ENCODE measurements at places on chromosomes 12 and 14.
A peak's percentile ranks its signal among the peaks of the same experiment; 100 is the strongest.

DNA sequence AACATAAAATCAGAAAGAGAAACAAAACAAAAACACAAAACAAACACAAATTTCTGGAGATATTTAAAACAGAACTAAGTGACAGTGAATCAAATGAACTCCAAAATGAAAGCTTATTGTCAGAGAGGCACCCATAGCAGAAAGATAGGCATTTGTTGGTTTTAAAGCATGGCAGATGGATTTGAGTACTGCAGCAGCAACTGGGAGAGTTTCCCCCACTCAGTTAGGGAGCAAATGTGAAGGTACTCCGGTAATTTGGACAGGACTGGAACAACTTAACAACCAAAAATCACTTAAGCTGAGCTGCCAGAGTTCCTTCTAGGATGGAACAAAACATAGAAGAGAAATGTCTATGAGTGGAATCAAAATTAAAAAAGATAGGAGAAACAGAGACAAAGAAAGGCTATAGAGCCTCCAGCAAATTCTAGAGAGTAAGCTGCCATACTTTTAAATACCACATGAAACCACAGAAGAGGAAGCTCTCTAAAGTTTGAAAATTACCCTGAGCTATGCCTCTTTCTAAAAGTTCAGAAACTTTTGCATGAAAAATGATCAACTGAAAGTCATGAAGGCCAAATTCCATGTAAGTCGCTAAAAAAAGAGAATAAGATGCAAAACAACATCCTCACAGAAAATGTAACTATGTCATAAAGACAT lies 1248.3 kb upstream of the USP15 start:
- DNase-seq = no peak

DNA sequence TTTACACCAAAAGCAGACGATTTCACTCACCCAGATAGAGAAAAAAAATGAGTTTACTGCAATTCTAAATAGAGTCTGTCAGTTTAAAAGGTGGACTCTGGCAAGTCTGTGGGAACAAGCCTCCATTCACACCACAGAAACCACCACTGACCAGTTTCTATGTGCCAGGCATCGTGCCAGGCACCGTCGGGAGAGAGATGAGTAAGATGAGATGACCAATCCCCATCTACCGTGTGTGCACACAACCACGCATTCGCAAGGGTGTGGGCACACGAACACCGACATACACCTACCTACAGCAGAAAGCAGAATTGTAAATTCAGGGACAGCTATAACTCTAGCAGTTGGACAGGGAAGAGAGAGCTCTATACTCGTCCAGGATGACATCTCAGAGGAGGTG lies 58.3 kb downstream of the PRIMA1 start:
- no peak for DNase-seq

DNA sequence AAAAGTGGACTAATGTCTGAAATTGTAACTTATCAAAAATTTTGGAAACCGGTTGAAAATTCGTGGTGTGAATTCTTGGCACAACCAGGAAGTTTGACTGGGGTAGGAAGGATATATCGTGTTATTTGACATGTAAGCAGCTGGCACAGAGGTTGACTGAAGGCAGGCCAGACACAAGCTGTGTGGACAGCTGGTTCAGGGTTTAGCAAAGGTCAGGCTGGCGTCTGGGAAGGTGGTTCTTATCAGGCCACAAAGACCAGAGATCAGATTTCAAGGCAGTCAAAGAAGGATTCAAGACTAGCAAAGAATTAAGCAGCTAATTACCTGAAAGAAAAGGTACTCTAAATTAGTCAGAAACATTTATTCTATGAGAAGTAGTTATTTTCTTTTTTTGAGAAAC lies 450.2 kb upstream of the MDGA2 start:
- DNase-seq = no peak

DNA sequence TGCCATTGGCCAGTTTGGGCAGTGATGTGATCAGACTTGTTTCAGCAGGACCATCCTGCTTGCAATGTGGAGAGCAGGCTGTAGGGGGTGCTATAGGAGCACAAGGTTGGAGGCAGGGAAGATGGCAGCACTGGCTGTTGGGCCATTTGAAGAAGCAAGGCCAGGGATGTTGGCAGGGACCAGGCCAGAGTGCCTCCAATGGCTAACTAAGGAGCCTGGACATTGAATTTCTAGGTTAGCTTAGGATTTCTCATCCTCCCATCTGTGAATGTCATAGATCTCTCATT lies 23.5 kb downstream of the FGF23 start:
- DNase-seq = peak; percentile 36

GRCh38 chr14:21109377-21110138 lies 8.7 kb downstream of the TMEM253 start:
- peak; percentile 31 for DNase-seq

DNA sequence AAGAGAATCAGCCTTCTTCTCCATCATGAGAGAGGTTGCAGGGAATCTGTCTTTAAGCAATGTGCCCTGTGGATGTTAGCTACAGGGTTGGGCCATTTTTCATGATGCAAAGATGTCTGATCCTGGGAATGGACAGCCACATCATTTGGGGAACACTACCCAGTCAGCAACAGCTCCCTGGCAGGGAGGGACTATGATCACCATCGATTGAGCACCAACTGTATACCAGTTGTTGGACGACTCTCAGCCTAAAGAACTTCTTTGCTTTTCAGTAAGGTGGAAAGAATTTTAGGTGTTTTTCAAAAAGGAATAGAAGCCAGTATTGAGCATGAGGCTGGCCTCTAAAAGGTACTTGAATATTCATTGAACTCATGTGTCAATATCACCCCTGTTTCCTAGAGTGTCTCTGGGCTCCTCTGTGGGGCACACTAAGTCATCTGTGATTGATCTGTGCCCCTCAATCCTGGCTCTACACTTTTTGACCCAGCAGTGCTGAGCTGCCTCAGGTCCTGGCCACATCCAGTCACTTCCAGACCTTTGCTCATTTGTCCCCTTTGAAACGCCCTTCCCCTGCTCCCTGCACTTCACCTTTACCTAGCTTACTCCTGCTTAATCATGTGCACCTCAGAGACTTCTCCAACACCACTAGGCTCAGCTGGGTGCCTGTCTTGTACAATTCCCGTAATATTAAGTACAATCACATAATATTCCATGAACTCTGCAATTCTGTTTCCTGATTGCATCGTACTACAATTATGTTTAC lies 2.2 kb upstream of the CLMN start:
- no peak for DNase-seq

DNA sequence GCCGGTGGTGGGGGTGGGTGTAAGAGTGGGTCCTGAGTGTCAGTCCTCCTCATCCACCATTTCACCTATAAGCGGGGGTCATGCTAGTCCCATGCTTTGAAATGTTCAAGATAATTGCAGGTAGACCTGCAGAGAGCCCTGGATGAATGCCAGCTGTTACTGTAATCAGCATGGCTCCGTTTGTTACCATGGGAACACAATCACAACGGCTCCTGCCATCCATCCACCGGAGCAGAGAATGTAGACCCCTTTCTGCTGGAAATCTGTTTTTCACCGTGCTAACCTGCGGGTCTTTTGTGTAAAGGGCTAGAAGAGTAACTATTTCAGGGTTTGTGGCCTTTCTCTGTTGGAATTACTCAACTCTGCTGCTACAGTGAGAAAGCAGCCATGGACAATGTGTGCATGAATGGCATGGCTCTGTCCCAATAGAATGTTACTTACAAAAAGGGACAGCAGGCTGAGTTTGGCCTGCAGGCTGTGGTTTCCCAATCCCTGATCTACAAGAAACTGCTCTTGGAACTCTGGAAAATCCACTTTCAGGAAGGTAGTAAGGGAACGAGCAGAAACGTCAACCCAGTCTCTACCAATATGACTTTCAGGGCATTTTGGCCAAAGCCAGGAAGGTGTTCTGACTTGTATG lies 36.1 kb downstream of the KCTD10 start:
- DNase-seq = no peak

DNA sequence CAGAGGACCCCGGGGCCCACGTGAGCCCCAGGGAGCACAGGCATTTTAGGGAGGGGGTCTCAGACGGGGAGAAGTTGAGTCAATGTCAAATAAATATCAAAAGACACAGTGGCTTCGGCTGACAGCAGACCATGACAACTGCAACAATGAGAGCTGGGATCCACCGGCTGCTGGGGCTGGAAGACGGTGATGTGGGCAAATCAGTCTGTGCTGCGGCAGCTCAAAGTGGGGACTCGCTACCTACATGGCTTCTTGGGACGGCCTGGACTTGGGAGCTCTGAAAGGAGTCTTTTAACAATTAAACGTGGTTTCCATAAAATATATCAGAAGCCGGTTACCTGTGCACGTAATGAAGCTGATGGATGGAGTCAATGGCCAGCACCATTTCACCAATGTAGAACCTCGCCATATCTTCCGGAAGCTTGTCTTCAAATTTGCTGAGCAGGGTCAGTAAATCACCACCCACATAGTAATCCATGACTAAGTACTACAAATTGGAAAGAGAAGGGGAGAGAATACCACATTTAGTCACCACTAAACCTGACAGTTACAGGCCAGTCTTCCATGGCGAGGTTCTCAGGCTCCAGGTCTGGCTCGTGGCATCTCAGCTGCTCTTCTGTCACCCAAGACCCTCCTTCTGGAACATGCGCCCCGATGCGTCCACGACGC lies 58.0 kb downstream of the CDC42BPB start:
- no peak for DNase-seq

DNA sequence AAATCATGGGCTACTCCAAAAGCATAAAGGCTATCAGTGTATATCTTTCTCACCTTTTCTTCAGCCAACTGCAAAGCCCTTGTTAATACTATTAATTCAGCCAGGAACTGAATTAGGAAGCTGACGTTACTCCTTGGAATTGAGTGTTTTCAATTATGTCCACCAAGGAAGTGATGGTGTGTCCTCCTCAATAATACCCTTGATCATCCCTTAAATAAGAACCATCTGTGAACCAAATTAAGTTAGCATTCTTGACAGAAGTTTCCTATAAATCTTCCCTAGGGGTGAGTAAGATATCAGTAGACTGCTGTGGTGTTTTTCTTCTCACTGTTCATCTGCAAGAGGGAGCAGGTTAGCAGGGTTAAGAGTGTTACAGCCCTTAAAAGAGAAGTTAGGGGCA lies 252.3 kb upstream of the AVPR1A start:
- no peak for DNase-seq

DNA sequence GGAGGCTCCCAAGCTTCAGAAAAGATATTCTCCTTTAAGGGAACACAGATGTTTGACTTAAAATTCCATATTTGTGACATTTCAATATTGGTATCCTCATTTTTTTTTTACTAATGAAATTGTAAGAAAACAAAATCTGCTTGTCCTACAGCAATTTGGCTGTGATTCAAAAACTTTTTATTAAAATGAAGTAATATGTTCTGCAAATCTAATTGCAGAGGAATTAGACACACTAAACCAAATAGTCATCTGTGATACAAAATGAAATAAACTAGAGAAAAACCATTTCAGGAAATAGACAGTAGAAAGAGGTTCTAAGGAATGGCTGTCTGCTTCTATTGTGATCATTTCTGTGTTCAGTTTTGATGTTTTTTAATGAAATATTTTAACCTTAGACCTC lies 50.1 kb upstream of the HIF1A start:
- DNase-seq = no peak

GRCh38 chr14:74018586-74019407 lies at the start of the genes BBOF1 and ENTPD5:
TSS of gene BBOF1 (plus strand) at chr14:74019349. CDS start at chr14:74019479, 130 bp downstream.
TSS of gene ENTPD5 (minus strand) at chr14:74019288. CDS start at chr14:73988102, 31,186 bp downstream.
- DNase-seq = peak; percentile 97

DNA sequence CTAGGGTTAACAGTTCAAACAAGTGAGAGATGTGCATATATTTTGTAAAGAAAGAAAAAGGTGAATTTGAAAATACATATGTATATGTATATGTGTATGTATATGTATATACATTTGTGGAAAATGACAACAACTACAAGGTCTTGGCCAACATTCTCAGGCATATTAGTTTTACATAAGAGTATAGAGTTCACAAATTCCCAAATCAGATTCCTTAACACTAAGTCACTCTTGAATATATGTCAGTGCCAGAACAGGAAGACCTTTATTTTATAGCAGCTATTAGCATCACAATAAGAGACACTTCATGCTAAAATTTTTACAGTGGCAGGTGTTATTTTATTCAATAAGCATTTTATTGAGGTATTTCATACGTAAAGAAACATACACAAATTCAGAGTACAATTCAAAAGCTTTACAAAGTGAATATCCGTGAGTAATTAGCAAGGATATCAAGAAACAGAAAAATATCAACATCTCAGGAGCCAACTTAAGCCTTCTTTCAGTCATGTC lies 179.7 kb downstream of the SLC6A15 start:
- DNase-seq = no peak

- peak; percentile 38 for DNase-seq
These were observed 589.3 kb upstream of the TMEM132C start for GRCh38 chr12:127677537-127678131.

DNA sequence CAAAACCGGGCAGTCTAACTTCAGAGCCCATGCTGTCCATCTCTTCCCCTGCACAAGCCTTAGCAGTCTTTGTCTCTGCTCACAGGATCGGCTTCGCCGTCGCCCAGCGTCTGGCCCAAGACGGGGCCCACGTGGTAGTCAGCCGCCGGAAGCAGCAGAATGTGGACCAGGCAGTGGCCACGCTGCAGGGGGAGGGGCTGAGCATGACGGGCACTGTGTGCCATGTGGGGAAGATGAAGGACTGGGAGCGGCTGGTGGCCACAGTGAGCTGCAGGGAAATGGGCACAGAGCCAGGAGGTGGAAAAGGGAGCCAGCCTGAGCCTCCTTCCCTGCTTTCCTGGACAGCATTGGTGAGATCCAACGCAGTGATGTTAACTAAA lies 14.2 kb upstream of the CARMIL3 start:
- no peak for DNase-seq

GRCh38 chr12:131348231-131348630 lies 362.7 kb upstream of the SFSWAP start:
- DNase-seq = no peak

DNA sequence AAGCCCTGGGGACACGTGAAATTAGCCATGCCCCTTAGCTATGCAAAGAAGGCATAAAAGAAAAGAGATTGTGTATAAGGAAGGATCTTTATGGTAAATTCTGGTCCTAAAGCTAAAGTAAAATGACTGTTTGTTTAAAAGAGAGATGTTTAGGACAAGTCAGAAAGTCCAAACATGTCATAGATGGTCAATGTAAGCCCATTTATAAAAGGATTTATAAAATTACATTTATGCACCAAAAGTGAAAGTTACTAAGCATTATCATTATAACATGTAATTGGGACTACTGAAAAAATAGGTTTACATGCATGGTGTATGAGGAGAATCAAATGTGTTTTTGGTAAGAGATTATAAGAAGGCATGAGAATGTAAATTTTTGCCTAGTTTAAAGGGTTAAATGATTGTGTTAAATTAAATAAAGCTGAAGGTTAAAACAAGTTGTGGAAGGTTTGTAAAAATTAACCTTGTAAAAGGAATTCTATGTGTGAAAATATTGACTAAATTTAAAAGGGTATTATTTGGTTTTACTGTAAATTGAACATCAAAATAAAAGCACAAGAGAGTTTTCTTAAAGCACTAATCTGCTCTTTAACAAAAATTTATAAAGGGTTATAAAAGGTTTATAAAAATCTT lies 50.4 kb upstream of the TSPAN8 start:
- no peak for DNase-seq

- no peak for DNase-seq
These were observed 73.7 kb downstream of the TBK1 start for GRCh38 chr12:64525461-64526160.

Data from GM20000 (cell line).